Motor neuron (in vitro differentiated cells): ENCODE measurements at places on chromosomes 5 and 9.

DNA sequence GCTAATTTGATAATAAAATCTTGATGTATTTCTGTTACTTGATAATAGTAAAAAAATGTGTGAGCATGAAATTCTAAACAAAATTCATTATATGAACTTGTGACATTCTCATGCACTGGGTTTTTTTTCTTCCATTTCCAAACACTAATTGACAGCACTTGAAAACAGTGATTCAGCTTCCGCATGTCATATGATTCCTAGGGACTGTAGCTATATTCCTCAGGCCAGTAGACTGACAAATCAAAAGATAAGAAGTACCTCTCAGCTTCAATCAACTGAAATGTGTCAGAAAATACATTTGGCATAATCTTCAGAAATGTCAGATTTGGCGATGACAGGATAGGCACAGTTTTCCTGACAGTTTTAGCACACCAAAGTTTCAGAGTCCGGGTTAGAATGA is 52.5 kb downstream of the EFNA5 start:
- ATAC-seq = peak; percentile 62

DNA sequence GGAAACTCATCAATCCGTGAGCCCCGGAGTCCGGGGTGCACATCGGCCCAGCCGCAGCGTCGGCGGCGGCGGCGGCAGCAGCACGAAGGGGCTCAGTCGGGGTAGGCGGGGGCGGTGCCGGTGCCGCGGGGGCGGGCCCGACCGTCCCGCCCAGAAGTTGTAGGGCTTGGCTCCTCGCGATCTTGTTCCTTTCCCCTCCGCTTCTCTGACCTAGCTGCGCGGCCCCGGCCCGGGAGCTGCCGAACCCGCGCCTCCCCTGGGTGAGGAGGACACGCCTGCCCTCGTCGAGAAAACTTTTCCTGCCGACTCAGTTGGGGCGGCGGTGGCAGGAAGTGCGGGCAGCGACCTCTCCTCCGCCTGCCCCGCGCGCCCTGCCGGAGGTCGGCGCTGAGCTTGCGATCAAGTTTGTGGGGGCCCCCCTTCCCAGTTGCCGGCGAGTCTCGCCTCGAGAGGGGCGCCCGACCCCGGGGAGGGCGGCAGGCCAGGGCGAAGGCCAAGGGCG is at the start of gene MAN2A1:
MAN2A1 (plus strand) TSS at position 188 of the 502 bp plus-strand sequence. CDS start 491 bp downstream, outside the sequence.
- ATAC-seq = peak; percentile 51

GRCh38 chr9:35854091-35854762 is 16.0 kb downstream of the OR13J1 start:
- no peak for ATAC-seq

- ATAC-seq = no peak
Measured at GRCh38 chr9:94772639-94773303, 46.3 kb downstream of the AOPEP start.

DNA sequence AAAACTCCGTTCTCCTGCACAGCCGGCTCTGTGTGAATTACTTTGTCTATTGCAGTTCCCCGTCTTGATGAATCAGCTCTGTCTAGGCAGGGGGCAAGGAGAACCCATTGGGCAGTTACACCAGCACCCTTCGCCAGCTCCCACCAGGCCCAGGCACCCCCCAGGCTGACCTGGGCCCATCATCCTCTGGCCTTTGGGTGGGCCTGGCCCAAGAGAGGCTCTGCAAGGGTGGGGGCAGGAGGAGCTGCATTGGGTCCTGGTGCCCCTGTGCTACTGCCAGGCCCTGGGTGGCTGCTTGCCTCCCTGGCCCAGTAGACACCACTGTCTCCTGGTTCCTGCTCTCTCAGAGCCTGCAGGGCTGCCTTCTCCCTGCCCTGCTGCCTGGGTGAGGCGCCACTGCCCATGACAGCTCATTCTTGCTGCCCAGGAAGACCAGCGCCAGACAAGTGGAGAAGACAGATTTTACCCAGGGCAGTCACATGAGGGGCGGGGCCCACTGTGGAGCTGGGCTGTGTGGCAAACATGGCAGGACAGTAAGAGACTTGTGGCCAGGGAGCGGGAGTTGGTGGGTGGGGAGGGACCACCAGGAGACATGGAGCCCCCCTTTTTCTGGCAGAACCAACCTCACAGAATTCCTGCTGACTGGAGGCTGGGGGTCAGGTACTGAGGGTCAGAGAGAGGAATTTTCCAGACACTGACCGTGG is 67.2 kb downstream of the MRPL36 start:
- no peak for ATAC-seq

DNA sequence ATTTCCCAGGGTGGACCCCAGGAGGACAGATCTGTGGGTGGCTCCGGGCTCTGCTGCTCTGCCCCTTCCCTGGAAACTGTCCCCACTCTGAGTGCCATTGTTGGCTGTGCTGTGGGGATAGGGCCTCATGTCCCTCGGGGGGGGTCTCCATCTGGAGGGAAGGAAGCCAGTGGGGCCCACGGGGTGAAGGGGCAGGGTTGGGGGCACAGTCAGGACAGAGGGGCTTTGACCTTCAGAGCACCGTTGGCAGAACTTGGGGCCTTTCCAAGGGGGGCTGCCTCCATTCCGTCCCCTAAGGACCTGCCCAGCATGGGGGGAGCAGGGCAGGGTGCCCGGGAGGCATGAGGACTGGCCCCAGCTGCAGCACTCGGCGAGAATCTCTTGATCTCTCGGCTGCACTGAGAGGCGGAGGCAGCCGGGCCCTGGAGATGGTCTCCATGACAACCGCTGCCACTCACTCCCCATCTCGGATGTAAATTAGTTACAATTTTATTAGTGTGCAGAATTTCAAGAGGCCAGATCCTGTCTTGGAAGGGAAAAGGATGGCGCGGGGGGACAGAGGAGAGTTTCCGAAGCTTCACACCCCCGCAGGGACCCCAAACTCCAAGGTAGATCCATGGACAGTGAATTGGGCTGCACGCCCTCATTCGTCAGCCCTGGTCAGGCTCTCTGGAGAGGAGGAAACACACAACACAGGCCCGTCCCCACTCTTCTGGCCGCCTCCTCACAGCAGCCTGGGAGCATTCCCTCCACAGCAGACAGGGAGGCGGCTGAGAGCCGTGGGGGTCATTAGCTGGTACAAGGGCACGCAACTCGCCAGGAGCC is 216.2 kb upstream of the IER5L start:
- ATAC-seq = peak; percentile 81

- ATAC-seq = no peak
Measured at GRCh38 chr9:133733796-133734533, 4.2 kb downstream of the SARDH start.

DNA sequence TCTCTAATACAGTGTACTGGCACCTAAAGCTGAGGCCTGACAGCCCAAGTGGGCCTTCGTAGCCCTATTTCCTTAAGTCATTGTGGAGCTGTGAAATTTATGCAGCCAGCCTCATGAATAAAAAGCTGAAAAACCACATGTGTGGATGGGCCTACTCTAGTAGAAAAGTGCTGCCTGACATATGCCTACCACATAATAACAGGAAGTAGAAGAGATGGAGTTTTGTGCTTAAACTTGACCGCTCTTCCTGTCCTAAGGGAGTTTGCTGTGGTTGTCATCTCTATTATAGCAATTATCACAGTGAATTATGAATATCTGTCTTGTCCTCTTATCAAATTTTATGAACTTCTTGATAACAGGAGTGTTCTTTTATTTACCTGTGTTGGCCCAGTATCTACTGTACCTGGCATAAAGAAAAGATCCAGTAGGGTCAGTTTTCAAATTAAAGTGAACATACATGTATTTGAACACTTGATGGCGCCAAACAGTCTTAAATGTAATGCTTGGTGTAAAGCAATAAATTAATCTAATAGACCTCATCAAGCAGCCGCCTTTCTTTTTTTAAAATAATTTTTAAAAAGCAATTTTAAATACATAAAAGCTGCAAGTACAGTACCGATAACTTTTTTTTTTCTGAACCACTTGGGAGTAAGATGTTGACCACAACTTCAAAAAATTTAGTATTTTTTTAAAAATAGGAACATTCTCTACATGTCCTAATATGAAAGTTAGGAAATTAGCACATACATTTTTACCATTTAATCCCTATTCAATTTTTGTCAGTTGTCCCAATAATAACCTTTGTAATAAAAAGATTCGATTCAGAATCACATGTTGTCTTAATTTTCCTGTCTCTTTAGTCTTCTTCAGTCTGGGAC is 51.0 kb downstream of the FKTN start:
- ATAC-seq = no peak

GRCh38 chr9:69759021-69759420 is 790 bp downstream of the PTAR1 start:
- ATAC-seq = peak; percentile 5

GRCh38 chr5:10332301-10332700 is 21.2 kb upstream of the MARCHF6 start:
- ATAC-seq = no peak

- ATAC-seq = no peak
Measured at GRCh38 chr5:41264019-41264418, 50.7 kb upstream of the C6 start.

GRCh38 chr5:97480313-97480712 is 297.3 kb upstream of the RIOK2 start:
- ATAC-seq = no peak

- ATAC-seq = no peak
Measured at GRCh38 chr5:56116599-56117141, 116.5 kb downstream of the ANKRD55 start.

DNA sequence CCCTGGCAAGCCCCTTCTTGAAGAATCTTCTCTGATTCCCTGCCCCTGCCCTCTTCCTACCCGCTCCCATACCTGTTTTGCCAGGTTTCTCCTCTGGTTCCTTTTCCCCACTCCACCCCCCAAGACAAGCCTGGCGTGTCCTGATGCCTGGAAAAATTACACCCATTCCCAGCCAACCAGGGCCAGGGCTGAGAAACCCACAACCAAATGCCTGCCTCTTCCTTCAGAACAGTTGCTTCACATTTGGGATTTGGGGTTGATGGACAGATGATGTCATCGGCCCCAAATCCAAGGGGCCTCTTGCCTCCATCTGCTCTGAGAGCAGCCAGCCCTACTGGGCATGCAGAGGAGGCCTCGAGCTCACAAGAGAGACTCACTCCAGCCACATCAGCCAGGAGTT is 8.8 kb upstream of the NEK6 start:
- ATAC-seq = no peak

DNA sequence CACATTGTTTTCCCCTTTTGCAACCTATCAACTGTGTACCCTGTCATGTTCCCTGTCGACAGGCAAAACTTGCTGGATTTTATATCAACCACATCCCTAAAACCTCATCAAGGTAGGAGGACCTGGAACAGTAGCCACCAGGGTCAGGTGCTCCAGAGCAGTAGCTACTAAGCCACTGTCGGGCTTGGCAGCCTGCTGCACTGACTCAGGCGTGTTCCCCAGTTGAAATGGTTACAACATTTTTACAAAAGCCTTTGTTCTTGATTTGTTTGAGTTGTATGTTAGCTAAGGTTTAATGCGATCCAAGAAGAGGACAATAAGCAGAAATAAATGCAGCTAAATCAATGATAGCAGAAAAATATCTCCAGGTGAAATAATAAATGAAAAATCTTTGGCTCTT is 407.4 kb upstream of the TLE4 start:
- no peak for ATAC-seq

DNA sequence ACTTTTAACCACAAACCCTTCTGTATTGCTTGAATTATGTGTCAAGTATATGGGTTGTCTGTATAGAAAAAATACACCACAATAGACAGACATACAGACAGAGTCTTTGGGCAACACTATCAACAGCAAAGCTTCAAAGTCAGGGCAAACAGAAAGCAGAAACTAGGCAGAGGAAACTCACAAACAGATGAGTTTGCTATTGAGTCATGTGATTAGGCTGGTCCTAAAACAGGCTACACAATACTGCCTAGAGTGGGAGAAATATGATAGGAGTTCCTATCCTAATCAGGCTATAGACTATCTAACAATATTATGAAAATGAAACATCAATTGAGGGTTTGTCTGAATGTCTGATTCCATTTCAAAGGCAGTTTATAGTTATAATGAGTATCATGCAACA is 156.4 kb downstream of the EDIL3 start:
- ATAC-seq = no peak

DNA sequence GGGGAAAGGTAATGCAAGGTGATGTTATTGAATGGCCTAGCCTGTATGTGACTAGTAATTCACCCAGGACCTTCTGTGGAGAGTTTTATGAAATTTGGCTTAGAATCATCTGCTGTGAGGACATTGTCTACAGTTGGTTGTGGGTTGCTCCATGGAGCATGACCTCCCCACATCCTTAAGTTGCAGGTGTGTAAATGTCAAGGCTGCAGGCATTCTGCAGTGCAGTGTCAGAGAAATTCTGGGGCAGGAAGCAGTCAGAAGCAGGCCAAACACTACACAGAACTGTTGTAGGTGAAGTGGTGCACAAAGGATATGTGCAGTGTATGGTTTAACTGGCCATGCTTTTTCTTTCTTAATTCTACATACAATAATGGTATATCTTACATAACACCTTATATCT is 588.3 kb downstream of the EBF1 start:
- ATAC-seq = no peak

GRCh38 chr5:953535-954449 is 54.8 kb upstream of the NKD2 start:
- ATAC-seq = no peak

DNA sequence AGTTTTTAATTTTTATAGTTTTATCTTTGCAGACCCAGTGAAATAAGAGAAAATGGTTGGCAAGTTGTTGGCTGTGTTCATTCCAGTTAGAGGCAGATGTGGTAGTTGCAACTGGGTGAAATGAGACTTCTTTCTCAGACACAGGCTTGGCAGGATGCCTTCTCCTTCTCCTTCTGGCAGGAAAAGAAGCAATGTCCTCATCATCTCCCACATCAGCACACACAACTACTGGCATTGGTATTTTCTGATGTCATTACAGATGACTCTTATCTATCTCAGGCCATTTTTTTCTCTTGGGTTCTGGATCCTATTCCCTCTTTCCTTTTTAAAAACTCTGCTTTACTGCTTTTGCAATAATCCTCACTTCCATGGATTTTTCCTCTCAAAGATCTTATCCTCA is 103.3 kb upstream of the EDIL3 start:
- no peak for ATAC-seq

DNA sequence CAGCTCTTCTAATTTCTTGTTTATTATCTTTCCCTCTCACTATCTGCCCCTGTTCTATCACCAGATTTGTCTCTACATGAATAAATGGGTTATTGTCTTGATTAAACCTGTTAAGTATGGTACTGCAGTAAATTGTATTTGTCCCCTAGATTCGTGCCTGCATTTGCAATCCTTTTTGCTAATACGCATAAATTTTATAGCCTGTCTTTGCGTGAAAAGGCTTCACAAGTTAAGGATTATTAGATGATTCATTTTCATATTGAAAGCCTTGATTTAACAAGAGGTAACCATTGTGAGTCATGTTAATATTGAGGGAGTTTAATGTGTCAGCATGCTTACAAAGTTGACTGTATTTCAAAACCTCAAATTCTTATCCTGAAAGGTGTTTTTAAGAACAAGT is 204.6 kb downstream of the PCSK1 start:
- ATAC-seq = no peak

DNA sequence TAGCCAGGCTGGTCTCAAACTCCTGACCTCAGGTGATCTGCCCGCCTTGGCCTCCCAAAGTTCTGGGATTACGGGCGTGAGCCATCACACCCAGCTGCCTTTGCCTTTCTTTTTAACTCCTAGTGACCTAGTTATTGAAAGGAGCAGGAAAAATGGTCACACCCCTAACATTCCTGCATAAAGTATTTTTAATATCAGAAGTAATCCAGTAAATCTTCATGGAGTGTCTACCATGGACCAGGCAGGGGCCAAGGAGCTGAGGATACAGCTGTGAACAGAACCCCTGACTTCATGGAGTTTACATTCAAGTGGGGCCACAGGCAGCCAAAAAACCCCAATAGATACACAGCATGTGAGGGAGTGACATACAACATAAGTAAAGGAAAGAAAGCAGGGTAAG is 18.3 kb upstream of the F2RL1 start:
- no peak for ATAC-seq
